Stimulated activated CD4-positive, alpha-beta T cell treated with anti-CD3 and anti-CD28 coated beads, TNF-alpha, amount 100 ng/mL, for 48 hours (primary cell): ENCODE measurements at places on chromosomes 7 and 10.

- no peak for DNase-seq
These were observed 173.6 kb downstream of the SH3PXD2A start for GRCh38 chr10:103681617-103682399.

GRCh38 chr10:106830006-106830405 lies 334.5 kb downstream of the SORCS1 start:
- no peak for DNase-seq

DNA sequence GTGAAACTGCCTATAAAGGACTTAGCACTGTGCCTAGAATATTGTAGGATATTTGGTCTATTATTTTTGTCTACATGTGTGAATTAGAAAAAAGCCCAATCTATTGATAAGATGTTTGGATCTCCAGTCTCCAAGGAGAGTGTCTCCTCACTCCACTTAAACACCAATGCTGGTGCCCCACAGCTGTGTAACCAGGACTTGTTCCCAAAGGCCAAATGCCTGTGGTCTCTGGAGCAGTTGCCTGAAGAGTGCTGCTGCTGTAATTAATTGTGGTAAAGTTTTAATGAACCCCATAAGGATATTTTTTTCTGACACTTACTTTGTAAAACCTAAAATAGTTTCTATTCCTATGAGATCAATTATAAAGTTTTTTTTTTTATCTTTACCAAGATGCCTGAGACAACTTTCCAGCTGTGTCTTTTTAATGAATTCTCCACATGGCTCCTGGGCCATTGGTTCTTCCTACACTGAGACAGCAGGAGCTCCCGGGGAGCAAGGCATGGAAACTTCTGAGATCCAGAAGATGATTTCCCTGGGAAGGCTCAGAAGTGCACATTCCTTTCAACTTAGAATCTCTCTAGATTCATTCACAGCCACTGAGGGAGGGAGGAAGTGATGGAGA lies 11.2 kb upstream of the OR2A5 start:
- DNase-seq: no peak

DNA sequence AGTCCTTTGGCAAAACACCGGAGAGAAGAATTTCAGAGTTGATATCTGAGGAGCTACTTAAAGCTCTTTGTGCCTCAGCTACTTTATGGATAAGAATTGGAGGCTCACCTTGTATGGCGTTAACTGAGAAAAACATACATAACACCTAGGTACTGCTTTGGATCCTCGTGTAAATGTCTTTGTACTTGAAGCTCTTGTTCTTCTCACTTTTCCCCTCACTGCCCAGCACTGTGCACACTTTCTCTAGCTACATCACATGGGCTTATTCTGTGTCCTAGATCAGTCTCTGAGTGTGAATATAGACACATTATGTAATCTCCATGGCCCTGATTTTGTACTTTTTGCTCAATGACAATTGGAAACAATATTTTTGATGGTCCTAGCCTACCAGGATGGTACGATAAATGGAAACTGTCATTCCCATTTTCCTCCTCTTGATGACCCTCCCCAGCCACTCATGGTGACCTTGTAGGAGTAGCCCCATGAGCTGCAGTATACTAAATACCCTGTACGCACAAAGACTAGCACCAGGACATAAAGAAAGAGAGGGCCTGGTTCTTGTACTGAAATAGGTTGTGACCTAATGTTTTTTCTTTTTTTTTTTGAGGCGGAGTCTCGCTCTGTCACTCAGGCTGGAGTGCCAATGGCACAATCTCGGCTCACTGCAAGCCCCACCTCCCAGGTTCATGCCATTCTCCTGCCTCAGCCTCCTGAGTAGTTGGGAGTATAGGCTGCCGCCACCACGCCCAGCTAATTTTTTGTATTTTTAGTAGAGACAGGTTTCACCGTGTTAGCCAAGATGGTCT lies 22.1 kb downstream of the STAMBPL1 start:
- DNase-seq: no peak

- no peak for DNase-seq
These were observed 20.3 kb upstream of the TIAL1 start for GRCh38 chr10:119616882-119617570.

GRCh38 chr10:59135275-59135674 lies 41.2 kb upstream of the PHYHIPL start:
- DNase-seq: no peak

DNA sequence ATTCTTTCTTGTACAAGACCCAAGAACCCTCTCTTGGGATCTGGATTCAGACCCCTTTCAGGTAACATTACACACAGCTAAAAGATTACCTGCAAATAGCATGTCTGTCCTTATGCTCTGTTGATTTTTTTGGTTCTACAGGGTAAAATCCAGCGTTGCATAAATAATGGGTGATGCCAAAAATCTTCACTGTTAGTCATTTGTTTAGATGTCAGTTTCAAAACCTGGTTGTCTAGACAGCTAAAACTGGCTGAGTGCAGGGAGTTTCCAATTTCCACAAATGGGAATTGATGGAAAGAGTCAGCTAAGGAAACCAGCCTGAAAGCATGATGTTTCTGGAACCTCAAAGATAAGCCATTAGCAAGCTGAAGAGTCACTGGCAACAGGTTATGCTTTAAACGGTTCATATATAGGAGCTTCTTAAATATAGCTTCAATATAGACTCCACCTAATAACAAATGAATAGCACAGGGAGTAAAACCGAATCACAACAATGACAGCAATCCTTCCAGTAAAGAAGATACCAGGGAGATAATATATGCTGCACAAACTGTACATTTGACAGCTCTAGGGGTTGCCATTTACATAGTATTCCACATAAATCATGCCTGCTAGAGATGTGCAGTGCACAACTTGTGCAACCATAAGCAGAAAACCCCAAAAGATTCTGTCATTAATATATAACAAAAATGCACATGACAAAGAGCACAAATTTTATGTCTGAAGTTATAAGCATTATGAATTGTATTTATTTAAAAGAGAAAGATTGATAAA lies 20.4 kb downstream of the CCDC71L start:
- no peak for DNase-seq

DNA sequence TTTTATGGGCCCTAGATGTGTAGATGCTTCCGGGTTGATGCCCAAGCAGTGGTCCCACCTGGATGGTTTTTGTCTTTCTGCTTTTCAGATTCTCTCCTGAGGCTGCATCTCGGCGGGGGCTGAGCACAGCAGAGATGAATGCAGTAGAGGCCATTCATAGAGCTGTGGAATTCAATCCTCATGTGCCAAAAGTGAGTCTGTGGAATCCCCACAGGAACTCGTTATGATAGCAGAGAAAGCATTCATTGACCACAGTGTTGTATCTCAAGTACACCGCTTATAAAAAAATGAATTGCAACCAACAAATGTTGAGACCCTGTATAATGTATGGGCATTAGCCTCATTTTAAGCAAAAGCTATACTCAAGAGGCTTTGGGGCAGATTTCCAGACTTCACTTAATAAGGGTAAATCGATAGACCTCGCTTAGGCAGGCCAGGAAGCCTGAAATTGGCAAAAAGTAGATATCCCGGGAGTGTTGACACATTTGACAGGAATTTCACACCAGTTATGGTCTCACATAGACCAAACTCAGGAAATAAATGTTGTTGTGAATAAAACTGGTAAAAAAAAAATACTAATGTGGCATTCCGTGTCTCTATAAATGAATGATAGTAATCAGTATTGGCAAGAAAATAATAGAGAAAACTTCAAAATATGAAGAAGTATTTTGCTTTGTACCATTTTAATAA lies 132.0 kb downstream of the WNT2 start:
- no peak for DNase-seq

- no peak for DNase-seq
These were observed 157.1 kb downstream of the TSPAN12 start for GRCh38 chr7:120700796-120701195.

GRCh38 chr7:24440892-24441291 lies 132.4 kb upstream of the PALS2 start:
- no peak for DNase-seq

GRCh38 chr10:33719005-33719703 lies 384.7 kb upstream of the NRP1 start:
- no peak for DNase-seq

DNA sequence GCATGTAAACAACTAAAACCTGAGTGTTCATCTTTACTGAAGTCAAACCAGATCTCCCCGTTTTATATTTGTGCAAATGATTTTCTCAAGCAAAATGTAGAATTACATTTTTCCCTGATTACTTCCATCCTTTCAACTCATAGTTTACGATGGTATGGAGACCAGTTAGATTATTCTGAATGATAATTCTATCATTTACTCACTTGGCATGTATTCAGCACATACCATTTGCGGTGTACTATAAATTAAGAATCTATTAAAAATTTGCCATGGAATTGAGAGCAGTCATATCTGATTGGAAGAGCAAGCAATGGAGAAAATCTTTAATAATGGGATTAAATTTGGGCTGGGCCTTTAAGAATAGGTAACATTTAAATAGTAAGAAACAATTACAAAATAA lies 22.4 kb downstream of the DNAJC1 start:
- no peak for DNase-seq

GRCh38 chr7:43119371-43120075 lies 7.1 kb downstream of the HECW1 start:
- no peak for DNase-seq

- no peak for DNase-seq
These were observed 40.6 kb downstream of the GHRHR start for GRCh38 chr7:31004393-31004792.

- no peak for DNase-seq
These were observed 31.0 kb downstream of the PPIF start for GRCh38 chr10:79378383-79378646.

- DNase-seq: no peak
These were observed 2.3 kb downstream of the ZC3HC1 start for GRCh38 chr7:130048906-130049305.

DNA sequence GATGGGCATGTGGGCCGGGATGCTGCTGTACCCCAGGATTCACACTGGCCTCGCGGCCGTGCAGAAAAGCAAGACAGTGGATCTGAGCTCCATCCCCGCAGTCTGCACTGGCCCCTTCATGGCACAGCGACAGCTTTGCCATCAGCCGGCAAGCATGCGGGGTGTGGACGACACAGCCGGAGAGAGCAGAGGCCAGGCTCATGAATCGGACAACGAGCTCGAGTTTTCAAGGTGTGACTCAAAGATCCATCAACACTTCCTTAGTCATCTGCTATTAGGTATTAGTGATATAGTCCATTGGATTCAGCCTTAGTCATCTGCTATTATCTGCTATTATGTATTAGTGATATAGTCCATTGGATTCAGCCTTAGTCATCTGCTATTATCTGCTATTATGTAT lies 254.7 kb downstream of the KLF6 start:
- no peak for DNase-seq

DNA sequence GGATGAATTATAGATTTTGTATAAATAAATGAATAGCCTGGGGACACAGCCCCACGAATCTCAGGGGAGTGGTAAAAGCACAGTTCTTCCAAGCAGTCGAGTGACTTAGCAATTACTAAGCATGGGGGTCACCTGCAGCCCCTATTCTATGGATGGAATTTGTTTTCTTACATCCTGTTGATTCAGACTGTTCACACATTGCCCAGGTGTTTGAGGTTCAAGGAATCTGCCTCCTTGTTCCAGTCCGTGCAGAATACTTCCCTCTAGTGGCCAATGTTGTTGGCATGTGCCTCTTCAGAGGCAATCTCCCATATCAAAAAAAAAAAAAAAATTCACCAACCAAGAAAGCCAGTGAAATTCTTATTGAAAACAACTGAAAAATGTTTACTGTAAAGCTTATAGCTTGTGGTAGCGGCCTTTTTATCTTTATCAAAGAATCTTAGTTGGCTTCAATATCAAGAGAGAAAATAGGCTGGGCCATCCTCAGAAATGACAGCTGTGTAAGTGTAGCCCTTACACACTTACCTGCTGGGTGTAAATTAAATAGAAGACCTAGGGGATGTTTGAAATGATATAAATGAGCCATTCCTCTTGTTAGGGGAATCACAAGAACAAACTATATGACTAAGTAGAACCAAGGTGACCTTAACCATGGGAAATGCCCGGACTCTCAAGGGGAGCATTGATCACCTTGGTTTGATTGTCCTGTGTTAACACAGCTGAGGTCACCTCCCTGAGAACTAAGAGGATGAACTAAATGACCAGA lies 7.8 kb downstream of the LIPM start:
- DNase-seq: no peak

DNA sequence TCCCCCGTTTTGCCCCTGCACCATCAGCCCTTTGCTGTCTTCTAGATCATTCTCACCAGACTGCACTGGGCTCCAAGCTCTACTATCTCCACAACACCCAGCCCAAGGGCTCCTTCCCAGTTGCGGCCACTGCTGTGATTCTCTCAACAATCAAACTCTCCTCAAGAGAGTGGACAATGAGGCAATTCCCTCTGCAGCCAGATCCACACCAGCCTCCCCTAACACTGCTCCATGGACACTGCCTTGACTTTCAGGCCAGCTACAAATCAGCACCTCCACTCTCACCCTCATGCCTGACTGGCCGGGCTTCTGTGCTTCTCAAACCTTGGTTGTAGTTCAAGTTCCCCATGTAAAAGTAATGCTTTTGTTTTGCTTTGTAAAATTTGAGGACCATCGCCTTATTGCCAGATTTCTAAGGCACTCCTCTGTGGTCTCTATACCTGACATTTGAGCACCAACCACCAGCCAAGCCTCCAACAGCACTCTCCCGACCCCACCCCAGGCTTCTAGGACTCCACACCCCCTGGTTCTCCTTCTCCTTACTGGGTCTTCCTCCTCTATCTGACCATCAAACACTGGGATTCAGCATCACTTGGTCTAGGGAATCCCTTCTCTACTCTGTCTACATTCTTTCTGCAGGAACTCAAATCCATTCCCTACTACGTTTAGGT lies 45.4 kb downstream of the PPIF start:
- no peak for DNase-seq

- DNase-seq: no peak
These were observed 61.0 kb downstream of the DIP2C start for GRCh38 chr10:628386-629045.

GRCh38 chr7:26533217-26533616 lies 241.6 kb downstream of the SNX10 start:
- no peak for DNase-seq

GRCh38 chr10:51257511-51258248 lies 183.4 kb downstream of the PRKG1 start:
- no peak for DNase-seq

DNA sequence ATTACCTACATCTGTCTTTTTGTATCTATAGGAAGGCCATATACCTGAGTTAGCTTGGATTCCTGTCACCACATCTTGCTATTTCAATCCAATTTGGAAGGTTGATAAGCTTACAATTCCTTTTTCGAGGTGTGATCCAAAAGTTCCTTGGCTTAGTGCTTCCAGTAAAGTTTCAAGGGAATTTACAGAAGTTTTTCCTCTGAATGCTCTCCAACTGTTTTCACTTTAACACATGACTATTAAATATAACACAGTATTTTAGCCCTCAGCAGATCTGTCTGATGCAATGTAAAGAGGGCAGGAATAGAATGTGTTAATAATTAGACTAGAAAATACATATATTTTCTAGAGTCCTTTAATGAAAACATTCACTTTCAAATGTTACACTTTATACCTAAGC lies 171.4 kb downstream of the DKK1 start:
- no peak for DNase-seq

- DNase-seq: no peak
These were observed 328.4 kb upstream of the AOAH start for GRCh38 chr7:37052705-37053104.

- no peak for DNase-seq
These were observed 184.5 kb upstream of the NFE2L3 start for GRCh38 chr7:25967278-25968204.
